ENCODE measurements at places on chromosomes 11 and 22.

- no peak for DNase-seq
These were observed 157.9 kb upstream of the SORL1-AS1 start for GRCh38 chr11:121610706-121611105.

DNA sequence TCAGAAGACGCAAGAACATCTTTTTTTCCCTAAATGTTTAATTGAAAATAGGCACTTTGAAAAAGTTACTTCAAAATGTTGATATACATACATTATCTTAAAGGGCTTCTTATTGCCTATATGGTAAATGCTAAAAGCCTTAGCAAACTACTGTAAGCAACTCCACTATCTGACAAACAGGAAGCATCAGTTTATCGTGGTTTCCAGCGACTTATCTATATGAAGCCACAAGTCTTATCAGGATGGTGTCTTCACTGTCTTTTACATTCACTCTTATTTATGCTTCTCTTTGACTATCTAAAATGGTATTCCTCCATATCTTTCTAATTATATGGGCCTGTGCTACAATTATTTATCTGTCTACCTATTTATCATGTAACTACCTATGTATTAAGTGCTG lies 2091.9 kb downstream of the LRRC4C start:
- DNase-seq, result no peak

DNA sequence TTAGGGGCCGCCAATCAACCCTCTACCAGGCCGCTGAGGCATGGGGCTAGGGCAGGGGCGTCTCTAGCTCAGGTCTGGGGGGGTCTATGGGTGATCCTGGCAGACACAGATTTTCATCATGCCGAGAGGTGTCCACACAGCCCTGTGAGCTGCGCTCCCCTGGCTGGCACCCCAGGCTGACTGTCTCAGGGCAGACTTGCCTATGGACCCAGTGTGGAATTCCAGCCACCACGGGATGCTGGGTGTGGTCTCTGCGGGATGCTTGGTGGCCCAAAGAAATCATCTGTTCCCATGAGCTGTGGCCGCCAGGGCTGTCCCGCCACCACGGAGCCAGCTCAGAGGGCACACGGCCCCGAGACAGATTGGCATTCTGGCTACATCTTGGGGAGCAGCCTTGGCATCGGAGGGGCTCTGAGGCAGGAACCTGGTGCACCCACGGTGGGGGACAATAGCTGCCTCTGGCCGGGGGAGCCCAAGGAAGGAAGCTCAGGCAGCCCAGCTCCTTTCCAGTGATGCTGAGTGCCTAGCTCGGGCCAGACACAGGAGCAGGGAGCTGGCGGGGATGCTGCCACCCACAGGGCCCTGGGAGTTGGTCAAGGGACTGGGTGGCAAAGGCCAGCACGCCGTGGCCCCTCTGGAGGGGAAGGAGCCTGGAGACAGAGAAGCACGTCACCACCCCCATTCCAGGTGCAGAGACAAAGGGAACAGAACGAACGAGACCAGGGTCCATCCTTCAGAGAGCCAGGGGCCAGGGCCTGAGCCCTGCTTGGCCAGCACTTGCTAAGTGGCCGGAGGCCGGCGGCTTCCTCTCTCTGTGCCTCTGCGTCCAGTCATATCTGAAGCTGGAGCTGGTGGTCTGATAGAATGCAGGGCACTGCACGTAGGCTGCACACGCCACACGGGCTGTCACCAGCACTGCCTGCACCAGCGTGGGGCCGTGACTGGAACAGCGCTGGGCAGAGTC lies 64.4 kb upstream of the FGF3 start:
- no peak for DNase-seq

DNA sequence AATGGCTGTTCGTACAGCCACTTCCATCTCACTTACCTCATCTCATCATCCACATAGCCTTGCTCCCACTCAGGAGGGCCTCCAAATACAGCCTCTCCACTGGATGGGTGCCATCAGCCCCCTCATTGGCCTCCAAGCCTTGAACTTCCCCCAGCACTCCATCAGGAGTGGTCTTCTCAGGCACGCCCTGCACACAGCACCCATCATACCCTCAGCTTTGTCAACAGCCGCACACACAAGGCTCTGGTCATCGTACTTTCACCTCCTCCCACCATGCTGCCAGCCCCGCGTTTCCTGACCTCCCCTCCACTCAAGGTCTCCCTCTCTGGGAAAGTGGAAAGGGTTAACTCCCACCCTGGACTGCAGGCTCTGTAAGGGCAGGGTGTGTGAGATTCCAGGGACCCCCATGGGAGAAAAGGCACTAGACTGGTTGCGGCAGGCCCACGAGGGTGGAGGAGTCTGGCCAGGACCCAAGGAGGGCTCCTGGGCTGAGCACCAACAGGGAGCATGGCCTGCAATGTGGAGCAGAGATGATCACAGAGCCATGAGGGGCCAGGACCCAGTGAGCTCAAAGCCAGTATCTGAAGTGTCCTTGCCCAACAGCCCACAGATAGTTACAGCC lies 21.0 kb upstream of the SCARF2 start:
- no peak for DNase-seq

GRCh38 chr11:119608201-119608600 lies 120.8 kb downstream of the NECTIN1 start:
- DNase-seq, result no peak

DNA sequence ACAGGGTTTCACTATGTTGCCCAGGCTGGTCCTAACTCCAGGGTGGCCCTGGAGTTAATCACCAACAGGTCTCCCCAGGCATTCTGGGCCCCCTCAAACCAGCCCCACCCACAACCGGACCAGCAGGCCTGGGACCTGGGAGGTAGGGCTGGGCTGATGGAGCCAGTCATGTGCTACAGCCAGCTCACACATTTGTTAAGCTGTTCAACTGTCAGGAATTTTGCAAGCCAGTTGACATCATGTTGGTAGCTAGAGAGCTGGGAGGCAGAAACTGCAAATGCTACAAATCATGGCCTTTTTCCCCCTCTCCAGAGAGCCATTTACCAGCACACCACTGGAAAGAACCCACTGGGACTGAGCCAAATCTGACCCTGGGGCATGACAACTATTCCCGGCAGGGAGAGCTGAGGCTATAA lies 6.8 kb downstream of the ARHGAP1 start:
- DNase-seq, result no peak

- DNase-seq, result no peak
These were observed 12.9 kb downstream of the GNB1L start for GRCh38 chr22:19841641-19842392.

GRCh38 chr11:64298966-64299846 lies 952 bp upstream of the CATSPERZ start:
- DNase-seq, result no peak

DNA sequence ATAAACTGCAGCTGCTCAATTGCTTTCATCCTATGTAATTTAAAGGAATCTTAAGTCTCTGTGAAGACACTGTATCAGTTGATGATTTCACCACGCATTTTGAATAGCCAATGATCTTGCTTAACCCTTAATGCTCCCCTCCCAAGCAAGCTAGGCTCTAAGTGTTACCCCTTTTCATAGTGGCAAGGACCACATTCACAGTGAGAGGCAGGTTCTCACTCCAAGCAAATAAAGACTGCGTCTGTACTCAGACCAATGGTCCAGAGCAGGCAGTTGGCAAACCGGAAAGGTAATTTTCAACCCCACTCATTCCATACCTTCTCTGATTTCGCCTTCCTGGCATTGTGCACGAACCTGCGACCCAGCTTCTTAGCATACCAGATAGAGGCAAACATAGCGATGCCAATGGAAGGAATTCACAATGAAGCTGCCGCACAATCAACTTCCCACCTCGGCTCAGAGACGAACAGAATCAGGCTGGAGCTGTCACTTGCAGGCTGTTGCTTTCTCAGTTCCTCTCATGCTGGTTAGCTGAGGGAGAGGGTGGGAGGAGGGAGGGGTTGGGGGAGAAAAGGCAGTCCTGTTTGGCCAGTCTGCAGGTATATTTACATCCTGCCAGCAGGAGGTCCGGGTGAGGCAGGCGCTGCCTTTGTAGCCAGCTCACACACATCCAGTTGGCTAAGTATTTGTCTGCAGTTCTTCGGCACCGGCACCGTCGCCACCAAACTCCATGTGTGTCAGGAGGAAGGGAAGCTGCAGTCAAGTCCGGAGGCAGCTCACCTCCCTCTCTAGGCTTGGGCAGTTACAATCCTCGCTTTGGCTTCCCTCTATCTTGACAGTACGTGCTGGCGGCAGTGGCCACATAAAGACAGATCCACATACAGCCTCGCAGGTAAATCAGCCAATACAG lies 1151.2 kb upstream of the CCDC90B start:
- no peak for DNase-seq

DNA sequence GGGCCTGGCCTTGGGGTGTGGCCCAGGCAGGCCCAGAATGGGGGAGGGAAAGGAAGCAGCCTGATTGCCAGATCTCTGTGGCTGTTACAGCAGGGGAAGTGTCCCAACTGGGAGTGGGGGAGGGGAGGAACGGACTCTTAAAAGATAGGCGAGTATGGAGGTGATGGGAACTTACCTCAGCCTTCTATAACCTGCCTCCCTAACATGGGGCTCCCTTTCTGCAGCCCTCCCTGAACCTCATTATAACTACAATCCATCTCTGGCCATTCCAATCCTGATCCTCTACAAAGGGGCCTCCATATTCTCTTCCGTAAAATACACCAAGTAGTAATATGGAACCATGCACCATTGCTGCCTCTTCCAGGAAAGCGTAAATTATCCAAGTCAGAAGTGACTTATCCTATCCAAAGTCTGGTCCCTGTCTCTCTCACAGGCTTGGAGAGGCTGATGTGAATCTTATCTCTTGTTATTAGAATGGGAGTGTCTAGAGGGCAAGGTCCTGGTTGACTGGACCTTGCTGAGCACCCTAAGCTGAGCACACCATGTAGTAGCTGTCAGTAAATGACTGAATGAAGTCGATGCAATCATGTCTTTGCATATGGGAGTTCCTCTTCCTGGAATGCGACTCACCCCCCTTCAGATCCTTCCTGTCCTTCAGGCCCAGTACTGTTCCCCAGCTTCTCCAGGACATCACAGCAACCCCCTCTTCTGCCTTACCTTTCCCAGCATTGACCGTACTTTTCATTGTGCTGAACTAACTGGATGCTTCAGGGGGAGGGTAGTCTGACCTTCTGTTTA lies 5.9 kb downstream of the RHOG start:
- no peak for DNase-seq

DNA sequence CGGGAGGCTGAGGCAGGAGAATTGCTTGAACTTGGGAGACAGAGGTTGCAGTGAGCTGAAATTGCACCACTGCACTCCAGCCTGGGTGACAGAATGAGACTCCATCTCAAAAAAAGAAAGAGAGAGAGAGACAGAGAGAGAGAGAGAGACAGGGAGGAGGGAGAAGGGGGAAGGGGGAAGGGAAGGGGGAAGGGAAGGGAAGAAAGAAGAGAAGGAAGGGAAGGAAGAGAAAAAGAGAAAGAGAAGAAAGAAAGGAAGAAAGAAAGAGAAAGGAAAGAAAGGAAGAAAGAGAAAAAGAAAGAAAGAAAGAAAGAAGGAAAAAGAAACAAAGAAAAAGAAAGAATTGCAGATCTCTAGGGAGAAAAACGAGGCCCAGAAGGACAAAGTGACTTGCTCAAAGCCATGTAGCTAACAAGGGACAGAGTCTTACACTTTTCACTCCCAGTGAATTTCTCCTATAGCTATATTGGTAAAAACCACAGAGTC lies 73.8 kb upstream of the BIRC3 start:
- no peak for DNase-seq

DNA sequence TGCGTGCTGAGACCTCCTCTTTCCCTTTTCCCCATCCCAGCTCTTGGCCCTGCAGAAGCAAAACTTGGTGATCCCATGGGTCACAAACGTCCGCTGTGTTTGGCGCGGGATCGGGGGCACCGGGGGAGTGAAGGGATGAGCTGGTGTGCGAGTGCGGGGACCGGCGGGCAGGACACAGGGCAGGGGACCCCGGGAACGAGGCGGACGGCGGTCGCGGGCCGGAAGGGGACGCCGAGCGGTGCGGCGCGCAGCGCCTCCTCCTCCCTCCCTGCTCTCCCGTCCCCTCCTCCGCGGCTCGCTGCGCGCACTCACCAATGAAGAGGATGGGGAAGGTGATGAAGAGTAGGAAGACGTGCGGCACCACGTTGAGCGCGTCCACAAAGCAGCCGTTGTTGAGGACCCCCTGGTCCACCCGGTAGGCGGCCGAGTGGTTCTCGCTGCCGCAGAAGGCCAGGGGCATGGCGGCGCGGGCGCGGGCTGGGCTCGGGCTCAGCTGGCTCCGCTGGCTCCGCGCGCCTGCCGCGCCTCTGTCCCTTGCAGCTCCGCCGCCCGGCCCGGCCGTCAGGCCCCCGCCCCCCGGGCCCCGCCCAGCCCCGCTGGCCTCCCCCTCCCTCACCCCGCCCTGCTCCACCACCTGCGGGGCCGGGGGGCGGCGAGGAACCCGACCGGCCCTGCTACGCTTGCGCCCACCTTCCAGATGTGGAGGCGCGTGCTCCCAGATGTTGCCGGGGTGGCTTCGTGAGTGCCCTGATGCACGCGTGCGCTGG lies at the start of gene ABCC8:
ABCC8 (minus strand) TSS at position 529 of the 767 bp plus-strand sequence; CDS start at position 460, 69 bp downstream.
- no peak for DNase-seq

GRCh38 chr11:76263166-76263565 lies 56.9 kb upstream of the WNT11 start:
- no peak for DNase-seq

- DNase-seq, result no peak
These were observed 35.5 kb downstream of the SYT7 start for GRCh38 chr11:61545341-61545740.

DNA sequence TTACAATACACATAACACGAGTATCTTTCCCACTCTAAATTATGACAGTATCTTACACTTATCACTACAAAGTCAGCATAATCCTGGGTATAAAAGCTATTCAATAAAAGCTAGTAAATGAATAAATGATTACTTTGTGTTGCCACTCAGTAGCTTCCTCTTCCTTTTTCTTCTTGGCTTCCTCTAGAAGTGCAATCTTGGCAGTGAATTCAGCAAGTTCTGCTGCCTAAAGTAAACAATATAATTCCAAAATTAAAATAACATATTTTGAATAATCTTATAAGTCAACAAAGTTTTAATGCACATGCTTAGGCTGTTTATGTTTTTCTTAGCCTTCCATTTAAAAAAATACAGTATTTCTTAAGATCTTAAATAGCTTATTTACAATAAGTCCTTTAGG lies 60.4 kb downstream of the RDX start:
- no peak for DNase-seq

- no peak for DNase-seq
These were observed 33.5 kb upstream of the RAB38 start for GRCh38 chr11:88208745-88209144.

- DNase-seq, result no peak
These were observed 90.9 kb downstream of the NAV2 start for GRCh38 chr11:19803506-19803998.

GRCh38 chr11:63099555-63099954 lies 44.5 kb downstream of the SLC22A24 start:
- no peak for DNase-seq
